HFFc6 (cell line): ENCODE measurements at places on chromosomes 1 and 21.

- DNase-seq, result no peak
Measured at GRCh38 chr1:189429610-189430009, 1048.1 kb downstream of the BRINP3 start.

- no peak for DNase-seq
Measured at GRCh38 chr1:160131803-160132565, 16.4 kb downstream of the ATP1A2 start.

- no peak for DNase-seq
Measured at GRCh38 chr1:83799594-83799993, 199.3 kb downstream of the TTLL7 start.

DNA sequence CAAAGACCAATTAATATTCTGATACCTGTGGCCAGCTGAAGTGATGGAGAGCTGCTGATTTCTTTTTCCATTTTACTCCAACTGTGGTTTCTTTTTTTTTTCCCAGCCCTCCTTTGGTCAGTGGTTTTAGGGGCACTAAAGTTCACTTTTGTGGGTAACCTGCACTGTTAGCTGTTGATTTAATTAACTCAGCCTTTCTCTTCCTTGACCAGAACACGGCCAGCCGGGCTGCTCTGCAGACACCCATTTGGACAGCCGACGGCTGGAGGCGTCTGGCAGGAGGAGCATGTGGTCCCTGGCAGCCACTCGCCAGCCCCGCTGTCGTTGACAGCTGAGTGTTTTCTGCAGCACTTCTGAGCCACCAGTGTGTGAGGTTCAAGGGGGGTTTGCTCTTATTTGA lies 136.2 kb upstream of the RUNX3 start:
- DNase-seq, result no peak

DNA sequence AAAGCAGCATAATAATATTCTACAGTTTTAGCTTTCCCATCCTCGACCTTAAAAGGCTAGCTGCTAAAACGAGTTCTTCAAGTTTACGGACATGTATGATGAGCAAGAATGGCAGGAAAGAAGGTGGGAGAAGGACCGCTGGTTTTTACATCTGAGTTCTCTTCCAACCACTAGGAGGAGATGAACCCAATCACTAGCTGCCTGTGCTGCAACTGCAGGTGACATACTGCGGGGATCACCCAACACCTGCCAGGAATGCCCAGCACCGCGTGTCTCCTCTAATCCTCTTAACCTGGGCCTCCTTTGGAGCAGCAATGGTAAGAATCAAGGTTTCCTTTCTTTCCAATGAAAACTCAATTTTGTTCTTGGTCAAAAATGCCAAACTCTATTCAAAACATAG lies 23.5 kb downstream of the TOR3A start:
- no peak for DNase-seq

- DNase-seq, result peak; percentile 54
Measured at GRCh38 chr1:53938136-53938830, 7.2 kb downstream of the IFT25 start.

DNA sequence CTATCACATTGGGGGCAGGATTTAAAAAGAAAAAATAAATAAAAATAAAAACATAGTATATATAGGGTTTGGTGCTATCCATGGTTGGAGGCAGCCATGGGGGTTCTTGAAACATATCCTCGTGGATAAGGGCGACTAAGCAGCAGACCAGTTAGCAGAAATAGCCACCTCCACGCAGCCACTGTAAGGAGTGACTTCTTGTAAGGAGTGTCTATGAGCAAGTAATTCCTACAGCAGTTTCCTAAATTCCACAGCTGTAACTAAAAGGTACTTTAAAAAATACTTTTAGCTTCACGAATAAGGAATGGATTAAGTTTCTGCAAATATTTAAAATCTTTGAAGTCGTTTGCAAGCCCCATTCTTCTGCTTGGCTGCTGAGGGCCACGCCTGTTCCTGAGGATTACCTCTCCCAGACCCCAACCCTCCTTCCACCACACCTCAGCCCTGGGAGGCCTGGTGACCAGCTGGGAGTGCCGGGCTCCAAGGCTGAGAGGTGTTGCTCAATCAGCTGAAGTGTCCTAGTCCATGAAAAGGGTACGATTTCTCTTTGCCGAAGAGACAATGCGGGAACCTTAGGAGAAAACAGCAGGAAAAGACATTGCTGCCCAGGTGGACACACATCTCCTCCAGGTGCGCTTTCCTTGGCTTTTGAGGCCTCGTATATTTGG lies 115.3 kb downstream of the ADSS2 start:
- no peak for DNase-seq

- DNase-seq, result no peak
Measured at GRCh38 chr21:35326677-35327076, 277.6 kb upstream of the RUNX1 start.

GRCh38 chr1:42873670-42874069 lies 27.3 kb downstream of the ZNF691 start:
- no peak for DNase-seq

GRCh38 chr1:21324368-21325141 lies 34.3 kb upstream of the ECE1 start:
- peak; percentile 79 for DNase-seq

- no peak for DNase-seq
Measured at GRCh38 chr21:45373991-45374816, 30.8 kb upstream of the COL18A1 start.

GRCh38 chr1:25616987-25617624 lies 515 bp downstream of the MAN1C1 start:
- DNase-seq, result no peak

GRCh38 chr1:22673486-22674409 lies 20.7 kb downstream of the C1QB start:
- DNase-seq, result peak; percentile 42

DNA sequence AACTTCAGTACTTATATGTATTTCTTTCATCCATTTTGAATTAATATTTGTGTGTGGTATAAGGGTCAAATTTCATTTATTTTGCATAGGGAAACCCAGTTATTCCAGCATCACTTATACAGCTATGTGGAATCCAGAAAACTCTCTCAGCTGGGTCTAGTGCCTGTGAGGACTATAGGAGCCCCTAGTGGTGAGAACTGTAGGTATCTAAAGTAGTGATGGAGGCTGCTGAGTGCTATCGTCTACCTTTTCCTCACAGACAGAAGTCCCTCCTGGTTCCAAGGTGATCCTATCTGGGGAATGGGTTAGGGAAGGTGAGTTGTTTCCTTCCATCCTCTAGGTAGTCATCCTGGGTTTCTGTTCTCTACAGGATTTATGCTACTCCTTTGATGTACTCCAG lies 352.0 kb upstream of the C1orf87 start:
- no peak for DNase-seq

- no peak for DNase-seq
Measured at GRCh38 chr1:206930210-206930798, 8.6 kb upstream of the FCMR start.

- DNase-seq, result peak; percentile 80
Measured at GRCh38 chr1:230073371-230074035, 6.5 kb downstream of the GALNT2 start.

DNA sequence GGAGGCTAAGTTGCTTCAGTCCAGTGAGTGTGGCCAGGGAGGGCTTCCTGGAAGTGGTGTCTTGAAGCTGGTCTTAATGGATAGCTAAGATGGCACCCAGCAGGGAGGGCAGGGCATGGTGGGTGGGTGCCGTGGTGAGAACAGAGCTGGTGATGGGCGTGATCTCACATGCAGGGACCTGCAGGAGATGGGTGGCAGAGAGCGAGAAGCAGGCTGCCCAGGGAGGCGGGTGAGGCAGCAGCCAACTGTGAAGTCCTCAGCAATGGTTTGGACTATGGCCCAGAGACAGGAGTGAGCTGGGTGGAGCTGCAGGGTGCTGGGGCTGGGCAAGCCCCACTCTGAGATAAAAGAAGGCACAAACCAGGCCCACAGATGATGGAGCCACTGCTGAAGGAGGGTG lies 50.7 kb downstream of the UMODL1 start:
- DNase-seq, result no peak

- DNase-seq, result no peak
Measured at GRCh38 chr1:184935920-184936798, 38.1 kb downstream of the NIBAN1 start.

GRCh38 chr1:11134251-11134897 lies 34.7 kb upstream of the EXOSC10 start:
- DNase-seq, result peak; percentile 56

DNA sequence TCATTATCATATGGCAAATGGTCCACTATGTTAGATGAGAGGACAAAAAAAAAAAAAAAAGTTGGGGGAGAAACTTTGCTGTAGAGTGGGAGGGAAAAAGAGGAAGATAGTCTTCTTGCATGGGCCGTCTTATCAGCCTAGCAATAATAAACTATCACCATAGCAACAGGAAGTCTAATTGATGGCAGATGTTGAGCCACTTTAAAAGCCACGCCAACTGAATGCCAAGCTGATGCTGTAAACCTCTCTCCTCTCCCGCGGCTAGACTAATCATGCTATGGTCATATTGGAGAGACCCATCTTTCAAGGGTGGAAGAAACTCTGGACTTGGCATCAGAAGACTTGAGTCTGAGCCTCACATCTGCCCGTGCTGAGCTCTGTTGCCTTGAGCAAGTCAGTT lies 122.2 kb upstream of the HOOK1 start:
- DNase-seq, result peak; percentile 99

GRCh38 chr1:160669802-160670201 lies 23.0 kb upstream of the SLAMF1 start:
- no peak for DNase-seq

DNA sequence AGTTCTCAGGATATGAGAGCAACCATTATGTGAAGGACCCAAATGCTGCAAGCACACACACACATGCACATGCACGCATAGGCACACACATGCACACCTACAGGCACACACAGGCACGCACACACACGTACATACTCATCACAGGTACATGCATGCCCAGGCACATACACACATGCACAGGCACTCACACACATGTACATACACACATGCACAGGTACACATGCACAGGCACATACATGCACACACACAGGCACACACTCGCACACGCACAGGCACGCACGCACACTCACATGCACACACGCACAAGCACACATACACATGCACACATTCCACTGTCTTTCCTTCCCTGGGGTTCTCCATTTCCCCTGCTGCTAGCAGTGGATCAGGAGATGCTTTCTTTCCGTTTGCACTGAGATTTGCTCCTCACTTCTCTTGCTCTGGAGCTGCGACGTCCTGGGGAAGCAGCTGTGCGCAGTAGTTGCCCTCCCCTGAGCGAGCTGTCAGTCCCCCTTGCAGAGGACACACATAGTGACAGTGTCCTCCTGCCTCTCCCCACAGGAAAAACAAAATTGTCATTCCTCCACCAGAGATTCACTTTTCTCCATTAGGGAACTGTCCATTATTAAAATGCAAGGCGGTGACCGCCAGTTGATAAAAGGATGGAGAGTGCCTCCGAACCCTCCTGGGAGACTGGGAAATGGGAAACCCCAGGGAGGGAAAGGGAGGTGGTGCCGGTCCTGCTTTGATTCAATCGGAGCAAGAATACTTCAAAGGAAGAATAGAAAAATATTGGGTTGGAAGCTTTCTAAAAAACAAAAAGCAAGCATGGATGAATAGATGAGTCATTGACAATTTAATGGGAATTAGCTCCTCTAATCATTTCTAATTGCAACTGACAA lies 69.5 kb downstream of the WDR4 start:
- DNase-seq, result no peak

GRCh38 chr1:222413436-222413835 lies 134.5 kb downstream of the HHIPL2 start:
- peak; percentile 56 for DNase-seq

DNA sequence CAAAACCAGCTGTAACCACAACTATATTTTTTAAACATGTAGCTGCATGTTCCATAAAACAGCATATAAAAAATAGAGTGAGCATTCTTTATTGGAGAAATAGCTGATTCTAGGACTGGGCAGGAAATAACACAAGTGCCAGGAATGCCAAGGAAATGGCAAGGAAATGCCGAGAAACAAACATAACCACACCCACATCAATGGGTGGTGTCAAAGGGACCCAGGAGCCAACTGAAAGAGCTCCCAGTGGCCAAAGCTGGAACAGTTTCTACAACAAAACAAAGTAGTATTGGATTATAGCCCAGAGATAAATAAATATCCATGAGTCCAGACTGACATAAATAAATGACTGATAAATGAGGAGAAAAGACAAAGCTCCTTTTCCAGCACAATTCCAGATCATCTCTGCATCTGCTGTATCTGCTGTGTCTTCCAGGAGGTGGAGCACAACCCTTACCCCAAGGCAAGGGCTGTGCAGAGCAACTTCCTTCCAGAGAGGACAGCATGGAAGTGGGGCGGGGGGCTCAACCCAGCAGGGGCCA lies 28.1 kb downstream of the ADARB1 start:
- peak; percentile 70 for DNase-seq

GRCh38 chr1:61487801-61488200 lies 237.1 kb downstream of the TM2D1 start:
- no peak for DNase-seq

DNA sequence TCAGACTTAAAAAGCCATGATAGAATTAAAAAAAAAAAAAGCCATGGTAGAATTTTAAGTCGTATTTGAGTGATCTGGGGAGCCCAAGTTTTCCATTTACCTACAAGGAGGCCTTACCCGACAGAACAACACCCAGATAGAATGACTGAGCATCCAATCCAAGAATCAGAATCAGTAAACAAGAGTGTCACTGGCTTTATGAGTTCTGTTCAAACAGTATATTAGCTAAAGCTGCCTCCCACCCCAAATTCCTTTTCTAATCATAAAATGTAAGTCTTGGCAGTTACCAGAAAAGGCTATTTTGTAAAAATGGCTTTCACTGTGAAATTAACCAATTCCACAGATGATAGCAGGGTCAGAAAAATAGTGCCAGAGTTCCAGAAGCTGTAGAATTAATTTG lies 1.2 kb downstream of the GTF2B start:
- no peak for DNase-seq

DNA sequence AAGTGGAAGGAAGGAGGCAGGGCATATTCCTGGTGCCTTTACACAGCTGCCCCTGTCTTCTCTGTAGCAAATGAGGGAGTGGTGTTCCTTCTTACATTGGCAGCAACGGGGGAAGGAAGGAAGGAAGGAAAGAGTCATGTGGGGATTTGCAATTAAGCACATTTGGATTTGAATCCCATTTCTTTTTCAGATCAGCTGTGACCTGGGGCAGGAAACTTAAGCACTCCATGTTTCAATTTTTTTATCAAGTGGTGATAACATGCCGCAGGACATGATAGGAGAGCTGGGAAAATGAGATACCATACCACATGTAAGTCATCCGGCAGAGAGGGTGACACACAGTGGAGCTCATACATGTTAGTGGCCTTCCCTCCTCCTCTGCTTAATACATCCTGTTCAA lies 186.8 kb downstream of the APP start:
- DNase-seq, result no peak

- no peak for DNase-seq
Measured at GRCh38 chr1:233939451-233939850, 35.0 kb downstream of the SLC35F3 start.

- no peak for DNase-seq
Measured at GRCh38 chr1:154440036-154440804, 35.1 kb downstream of the IL6R start.

DNA sequence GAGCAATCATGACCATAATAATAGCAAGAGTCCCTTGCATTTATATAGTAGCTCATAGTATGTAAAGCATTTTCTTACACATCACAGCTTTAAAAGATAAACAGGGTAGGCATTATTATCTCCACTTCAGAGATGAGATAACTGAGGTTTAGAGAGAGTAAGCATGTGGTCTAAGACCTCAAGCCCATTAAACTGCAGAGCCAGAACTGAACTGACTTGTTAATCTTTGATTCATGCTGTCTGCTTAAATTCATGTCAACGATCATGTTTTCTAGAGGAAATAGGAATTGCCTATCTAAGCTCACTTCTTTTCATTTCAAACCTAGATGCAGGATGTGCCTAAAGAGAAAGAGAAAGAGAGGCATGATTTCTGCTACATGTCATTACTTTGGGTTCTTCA lies 524.8 kb downstream of the PTPRC start:
- DNase-seq, result no peak
